ENCODE measurements at places on chromosomes 7 and 10. TPM values are rescaled to one million over a fixed set of nuclear protein-coding genes. Genes with fewer than 3 reads are reported as not detected.

DNA sequence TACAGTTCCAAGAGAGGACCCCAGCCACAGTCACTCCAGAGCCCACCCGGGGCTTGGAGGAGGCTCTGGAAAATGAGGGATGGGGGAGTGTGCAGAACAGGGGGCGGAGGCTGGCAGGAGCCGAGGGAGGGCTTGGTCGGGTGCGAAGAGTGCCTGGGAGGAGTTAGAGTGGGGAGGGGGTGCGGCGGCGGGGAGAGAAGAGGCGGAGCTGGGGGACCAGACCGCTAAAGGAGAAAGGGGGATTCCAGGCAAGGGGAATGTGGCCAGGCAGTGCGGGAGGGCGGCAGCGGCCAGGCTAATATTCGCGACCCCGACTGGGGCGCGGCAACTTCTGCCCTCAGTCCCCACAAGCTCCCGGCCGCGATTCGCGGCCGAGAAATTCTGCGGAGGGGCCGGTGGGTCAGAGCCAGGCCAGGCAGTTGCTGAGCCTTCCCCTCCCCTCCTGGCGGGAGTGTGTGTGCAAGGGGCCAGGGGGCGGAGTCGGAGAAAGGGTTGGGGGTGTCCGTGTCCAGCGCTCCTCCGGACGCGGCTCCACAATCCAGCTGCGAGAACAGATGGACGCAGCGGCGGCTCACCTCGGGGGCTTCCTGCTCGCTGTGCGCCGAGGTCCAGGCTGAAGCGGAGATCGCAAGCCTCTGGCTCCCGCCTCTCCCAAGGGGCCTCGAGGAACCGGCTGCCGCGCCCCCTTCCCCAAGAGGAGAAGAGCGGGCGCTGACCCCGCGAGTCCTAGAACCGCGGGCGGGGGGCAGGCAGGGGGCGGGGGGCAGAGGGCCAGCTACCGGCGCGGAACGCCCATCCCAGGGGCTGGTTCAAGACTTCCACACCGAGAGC, 612 bp upstream of the SLC18A3 start:
- H3K36me3 ChIP-seq, result peaks cover 6% of the 10 kb centered on the region
- H3K4me1 ChIP-seq, result peaks cover 39% of the 10 kb centered on the region
- H3K4me3 ChIP-seq, result peak overlapping the region; percentile 82

DNA sequence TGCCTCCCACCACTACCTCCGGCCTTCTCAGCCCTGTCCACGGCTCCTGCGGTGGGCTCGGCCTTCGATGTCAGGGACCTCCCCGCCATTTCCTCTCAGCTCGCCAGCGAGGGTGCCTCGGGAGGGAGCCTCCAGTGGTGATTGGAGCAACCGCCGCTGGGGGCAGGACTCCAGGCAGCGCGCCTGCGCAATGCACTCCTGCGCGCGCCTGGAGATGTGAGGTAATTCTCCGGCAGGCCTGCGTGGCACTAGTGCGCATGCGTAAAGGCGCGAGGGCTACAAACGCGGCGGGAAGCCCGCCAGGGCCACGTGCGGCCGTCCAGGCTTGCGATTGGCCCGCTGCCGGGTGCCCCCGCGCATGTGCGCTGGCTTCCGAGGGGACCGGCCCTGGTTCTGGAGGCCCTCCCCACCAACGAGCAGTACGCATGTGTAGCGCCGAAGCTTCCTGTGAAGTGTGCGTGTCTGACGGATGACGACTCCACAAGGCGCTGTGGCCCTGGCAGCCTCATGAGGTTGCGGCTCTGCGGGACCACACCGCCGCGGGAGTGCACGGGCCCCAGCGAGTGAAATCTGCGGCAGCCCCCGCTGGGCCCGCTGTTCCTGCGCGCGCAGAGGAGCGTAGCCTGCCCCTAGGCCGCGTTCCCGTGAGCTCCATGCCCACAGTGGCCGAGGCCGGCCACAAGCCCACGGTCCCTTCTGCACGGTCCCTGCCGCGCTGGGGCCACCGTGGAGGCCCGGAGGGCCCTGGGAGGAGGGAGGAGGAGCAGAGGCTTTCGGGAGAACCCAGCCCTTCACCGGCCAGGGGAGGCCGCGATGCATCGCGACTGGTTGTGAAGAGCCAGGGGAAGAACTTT, at the start of gene SYCE1:
TSS of gene SYCE1 (minus strand) at position 143 of the 854 bp plus-strand sequence. CDS start at position 89, 54 bp downstream.
- no peak within 1 kb of the TSS for H3K27ac ChIP-seq
- no peaks in the 10 kb centered on the region for H3K4me1 ChIP-seq
- DNase-seq, result no peak
- H3K4me3 ChIP-seq, result no peak within 1 kb of the TSS
- peaks cover 2% of the 10 kb centered on the region for H3K36me3 ChIP-seq
- no peaks in the 10 kb centered on the region for H3K27me3 ChIP-seq

DNA sequence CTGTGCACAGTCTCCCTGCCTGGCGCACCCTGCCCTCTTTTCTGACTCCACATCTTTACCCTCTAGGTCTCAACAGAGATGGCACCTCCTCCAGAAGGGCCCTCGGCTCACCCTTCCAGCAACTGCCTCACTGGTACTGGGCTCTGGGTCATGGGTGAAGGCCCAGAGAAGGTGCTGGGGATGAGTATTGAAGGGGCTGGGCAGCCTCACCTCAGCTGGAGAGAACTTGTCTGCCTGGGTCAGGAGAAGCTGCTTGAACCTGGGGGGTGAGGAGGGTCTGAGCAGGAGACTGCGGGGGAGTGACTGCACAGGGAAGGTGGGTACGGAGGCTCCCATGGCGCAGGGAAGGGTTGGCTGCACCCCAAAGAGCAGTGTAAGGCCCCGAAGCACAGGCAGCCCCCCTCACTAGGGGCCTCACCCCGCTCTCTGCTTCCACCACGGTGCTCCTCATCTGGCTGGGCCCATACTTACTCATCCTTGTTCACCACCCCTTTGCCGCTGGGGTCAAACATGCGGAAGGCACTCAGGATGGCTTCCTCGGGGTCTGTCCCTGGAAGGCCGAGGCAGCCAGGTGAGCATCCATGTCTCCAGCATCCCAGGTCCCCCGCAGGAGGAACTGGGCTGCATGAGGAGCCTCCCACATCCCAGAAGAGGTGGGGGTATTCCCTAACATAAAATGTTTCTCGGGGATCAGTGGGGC, 1.7 kb downstream of the MYL7 start:
- no peak overlapping the region for H3K27ac ChIP-seq
- peaks cover 12% of the 10 kb centered on the region for H3K27me3 ChIP-seq
- H3K4me1 ChIP-seq, result no peaks in the 10 kb centered on the region
- no peaks in the 10 kb centered on the region for H3K36me3 ChIP-seq
- DNase-seq, result no peak
- H3K4me3 ChIP-seq, result no peak overlapping the region

DNA sequence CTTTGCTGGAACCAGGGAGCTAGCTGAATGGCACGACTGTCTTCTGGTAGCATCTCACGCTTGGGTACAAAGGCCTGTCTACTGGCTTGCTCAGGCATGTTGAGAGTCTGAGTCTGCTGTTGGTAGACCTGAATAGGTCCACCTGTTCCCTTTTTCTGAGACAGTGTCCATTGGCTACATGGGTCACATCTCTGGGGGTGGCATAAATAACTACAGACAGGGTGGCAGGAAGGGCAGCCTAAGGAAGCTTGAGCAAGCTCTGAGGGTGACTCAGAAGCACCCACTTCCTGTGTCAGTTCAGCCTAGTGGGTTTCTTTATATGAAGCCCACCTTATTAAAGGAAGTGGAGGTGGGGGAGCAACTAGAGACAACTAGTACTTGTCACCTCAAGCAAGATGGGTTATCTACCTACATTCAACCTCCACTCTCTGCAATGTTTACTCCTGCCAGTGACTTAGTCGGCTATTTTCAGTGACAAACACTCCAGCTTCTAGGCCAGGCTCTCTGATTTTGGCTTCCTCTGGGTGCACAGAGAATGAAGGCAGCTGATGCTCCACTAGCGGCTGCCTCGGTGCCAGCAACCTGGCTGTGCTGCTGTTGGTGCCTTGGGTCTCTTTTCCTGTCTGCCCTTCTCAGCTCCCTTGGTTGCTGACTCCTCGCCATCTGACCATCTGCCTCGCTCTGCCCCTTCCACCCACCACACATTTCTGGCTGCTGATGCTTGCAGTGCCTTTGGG, 5.7 kb upstream of the ZYX start:
- no peak overlapping the region for H3K27ac ChIP-seq
- DNase-seq, result no peak
- H3K4me1 ChIP-seq, result peaks cover 25% of the 10 kb centered on the region
- H3K36me3 ChIP-seq, result no peaks in the 10 kb centered on the region
- no peak overlapping the region for H3K4me3 ChIP-seq
- H3K27me3 ChIP-seq, result no peaks in the 10 kb centered on the region

ADIRF gene
- not detected for total RNA-seq

TSPAN12 gene
- total RNA-seq, result 15.7 TPM

DNA sequence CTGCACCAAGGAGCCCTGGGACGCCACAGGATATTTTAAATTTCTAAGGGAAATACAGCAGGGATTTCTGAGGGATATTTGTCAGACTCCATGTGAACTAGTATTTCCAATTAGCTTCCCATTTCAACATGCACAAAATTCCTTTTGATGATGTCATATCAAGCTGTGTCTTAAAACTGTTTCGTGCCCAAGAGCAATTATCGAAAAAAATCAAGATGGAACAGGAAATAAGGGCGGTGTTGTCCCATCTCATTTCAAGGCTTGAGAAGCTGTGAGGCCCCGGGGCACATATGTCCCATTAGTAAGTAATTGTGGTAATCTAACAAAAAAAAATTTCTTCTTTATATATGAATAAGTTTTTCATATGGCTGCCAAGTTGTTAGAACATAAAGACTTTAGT, 47.4 kb downstream of the PPP1R17 start:
- DNase-seq, result no peak
- H3K4me3 ChIP-seq, result no peak overlapping the region
- H3K27ac ChIP-seq, result no peak overlapping the region
- no peaks in the 10 kb centered on the region for H3K27me3 ChIP-seq

DNA sequence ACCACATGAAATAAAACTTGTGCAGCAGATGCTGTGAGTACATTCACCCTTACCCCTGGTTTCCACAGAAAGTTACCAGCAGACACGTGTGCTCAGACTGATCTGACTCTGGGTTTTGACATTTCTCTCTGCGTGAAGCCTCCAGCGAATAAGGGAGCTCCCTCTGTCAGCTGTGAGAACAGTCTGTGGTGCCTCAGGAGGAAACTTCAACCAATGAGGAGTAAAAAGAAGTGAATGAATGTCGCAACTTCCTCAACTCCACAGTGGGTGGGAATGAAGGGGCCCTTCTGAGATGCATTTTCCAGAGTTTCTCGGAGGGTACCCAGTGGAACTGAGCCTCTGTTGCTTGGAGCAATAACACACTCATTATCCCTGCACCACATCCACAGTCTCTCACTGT, 743.4 kb downstream of the TNS3 start:
- no peaks in the 10 kb centered on the region for H3K36me3 ChIP-seq
- peaks cover 5% of the 10 kb centered on the region for H3K4me1 ChIP-seq
- no peak overlapping the region for H3K27ac ChIP-seq
- H3K27me3 ChIP-seq, result no peaks in the 10 kb centered on the region
- no peak overlapping the region for H3K4me3 ChIP-seq
- DNase-seq, result no peak

HELLS gene
- 187 TPM for total RNA-seq

- no peak overlapping the region for H3K4me3 ChIP-seq
- peaks cover 24% of the 10 kb centered on the region for H3K4me1 ChIP-seq
- H3K27me3 ChIP-seq, result no peaks in the 10 kb centered on the region
These were observed 1115.3 kb downstream of the REEP3 start for GRCh38 chr10:64636461-64636860.

GRCh38 chr10:44715136-44715535, 196.0 kb upstream of the TMEM72 start:
- no peak overlapping the region for H3K27ac ChIP-seq
- H3K4me1 ChIP-seq, result no peaks in the 10 kb centered on the region
- no peaks in the 10 kb centered on the region for H3K27me3 ChIP-seq
- no peak for DNase-seq

FXYD4 gene
- total RNA-seq, result not detected

GRCh38 chr7:117250801-117251200, 72.1 kb downstream of the WNT2 start:
- no peak overlapping the region for H3K27ac ChIP-seq
- no peaks in the 10 kb centered on the region for H3K27me3 ChIP-seq
- peaks cover 5% of the 10 kb centered on the region for H3K4me1 ChIP-seq
- no peak for DNase-seq

DNA sequence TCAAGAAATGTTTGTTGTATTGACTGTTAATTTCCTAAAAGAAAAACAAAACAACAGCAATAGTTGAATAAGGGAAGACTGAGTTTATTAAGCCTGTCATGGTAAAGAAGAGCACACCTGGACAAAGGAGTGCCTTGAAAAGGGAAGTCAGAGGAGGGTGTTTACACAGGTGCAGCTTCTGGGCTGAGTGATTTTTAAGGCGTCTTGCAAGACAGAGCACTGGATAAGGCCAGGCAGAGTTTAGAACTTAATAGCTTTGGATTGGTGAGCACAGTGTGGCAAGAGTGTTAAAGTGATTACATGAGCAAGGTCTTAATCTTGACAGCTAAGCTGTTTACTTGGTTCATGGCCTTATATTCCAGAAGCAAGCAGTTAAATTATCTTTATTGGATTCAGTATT, 423.2 kb downstream of the CNTNAP2 start:
- no peak overlapping the region for H3K4me3 ChIP-seq
- H3K4me1 ChIP-seq, result no peaks in the 10 kb centered on the region
- DNase-seq, result no peak
- peaks cover 3% of the 10 kb centered on the region for H3K27me3 ChIP-seq
- H3K36me3 ChIP-seq, result no peaks in the 10 kb centered on the region

GRCh38 chr10:25815236-25815635, 118.8 kb upstream of the MYO3A start:
- H3K36me3 ChIP-seq, result no peaks in the 10 kb centered on the region
- peaks cover 2% of the 10 kb centered on the region for H3K27me3 ChIP-seq
- no peak overlapping the region for H3K27ac ChIP-seq
- H3K4me1 ChIP-seq, result peaks cover 10% of the 10 kb centered on the region
- no peak overlapping the region for H3K4me3 ChIP-seq

- H3K4me3 ChIP-seq, result no peak overlapping the region
- no peaks in the 10 kb centered on the region for H3K27me3 ChIP-seq
- H3K36me3 ChIP-seq, result no peaks in the 10 kb centered on the region
- H3K27ac ChIP-seq, result no peak overlapping the region
These were observed 81.0 kb upstream of the ITPRID1 start for GRCh38 chr7:31432836-31433340.

GRCh38 chr10:108822026-108822425, 1101.3 kb downstream of the XPNPEP1 start:
- DNase-seq, result no peak
- H3K4me3 ChIP-seq, result no peak overlapping the region
- H3K36me3 ChIP-seq, result no peaks in the 10 kb centered on the region

GGCT gene
- total RNA-seq, result 73.1 TPM

DNA sequence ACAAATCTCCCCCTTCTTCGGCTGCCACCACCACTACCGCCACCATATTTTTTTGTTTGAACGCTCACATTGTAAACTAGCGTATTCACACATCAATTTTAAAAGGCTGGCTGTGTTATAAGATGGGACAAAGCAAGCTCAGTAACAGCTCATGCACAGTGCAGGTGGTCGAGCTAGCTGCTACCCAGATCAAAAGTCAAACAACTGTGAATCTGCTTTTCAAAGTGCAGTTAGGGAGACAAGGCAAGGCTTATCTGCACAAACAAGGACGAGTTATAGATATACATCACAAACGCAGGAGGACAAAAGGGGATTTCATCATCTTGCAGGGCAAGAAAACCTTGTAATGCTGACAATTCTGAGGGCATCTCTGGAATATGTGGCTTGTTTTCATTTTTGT, 231.6 kb downstream of the VTI1A start:
- peak; percentile 12 for DNase-seq
- H3K4me1 ChIP-seq, result peaks cover 24% of the 10 kb centered on the region
- no peak overlapping the region for H3K27ac ChIP-seq
- no peaks in the 10 kb centered on the region for H3K36me3 ChIP-seq
- no peaks in the 10 kb centered on the region for H3K27me3 ChIP-seq

- peaks cover 22% of the 10 kb centered on the region for H3K4me1 ChIP-seq
- H3K36me3 ChIP-seq, result no peaks in the 10 kb centered on the region
- DNase-seq, result no peak
These were observed 179.1 kb downstream of the PRKCQ start for GRCh38 chr10:6400821-6401465.
